ENCODE measurements at places on chromosomes 1 and 21.

DNA sequence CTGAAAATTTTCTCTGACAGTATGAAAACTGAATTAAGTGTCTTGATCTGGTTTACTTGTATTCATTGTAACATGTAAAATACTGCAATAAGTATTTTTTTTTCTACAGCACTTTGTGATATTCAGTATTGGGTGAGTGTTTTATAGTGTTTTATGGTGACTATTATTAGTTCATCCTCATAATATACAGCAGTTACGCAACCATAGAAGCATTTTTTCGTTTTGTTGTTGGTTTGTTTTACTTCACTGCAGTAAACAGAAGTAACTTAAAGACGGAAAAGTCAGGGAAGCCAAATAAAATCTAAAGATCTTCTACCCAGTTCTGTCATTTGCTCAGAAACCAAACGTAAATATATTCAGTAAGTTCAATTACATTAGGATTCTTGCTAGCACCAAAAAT, 250.0 kb downstream of the TPR start:
- no peak for DNase-seq

DNA sequence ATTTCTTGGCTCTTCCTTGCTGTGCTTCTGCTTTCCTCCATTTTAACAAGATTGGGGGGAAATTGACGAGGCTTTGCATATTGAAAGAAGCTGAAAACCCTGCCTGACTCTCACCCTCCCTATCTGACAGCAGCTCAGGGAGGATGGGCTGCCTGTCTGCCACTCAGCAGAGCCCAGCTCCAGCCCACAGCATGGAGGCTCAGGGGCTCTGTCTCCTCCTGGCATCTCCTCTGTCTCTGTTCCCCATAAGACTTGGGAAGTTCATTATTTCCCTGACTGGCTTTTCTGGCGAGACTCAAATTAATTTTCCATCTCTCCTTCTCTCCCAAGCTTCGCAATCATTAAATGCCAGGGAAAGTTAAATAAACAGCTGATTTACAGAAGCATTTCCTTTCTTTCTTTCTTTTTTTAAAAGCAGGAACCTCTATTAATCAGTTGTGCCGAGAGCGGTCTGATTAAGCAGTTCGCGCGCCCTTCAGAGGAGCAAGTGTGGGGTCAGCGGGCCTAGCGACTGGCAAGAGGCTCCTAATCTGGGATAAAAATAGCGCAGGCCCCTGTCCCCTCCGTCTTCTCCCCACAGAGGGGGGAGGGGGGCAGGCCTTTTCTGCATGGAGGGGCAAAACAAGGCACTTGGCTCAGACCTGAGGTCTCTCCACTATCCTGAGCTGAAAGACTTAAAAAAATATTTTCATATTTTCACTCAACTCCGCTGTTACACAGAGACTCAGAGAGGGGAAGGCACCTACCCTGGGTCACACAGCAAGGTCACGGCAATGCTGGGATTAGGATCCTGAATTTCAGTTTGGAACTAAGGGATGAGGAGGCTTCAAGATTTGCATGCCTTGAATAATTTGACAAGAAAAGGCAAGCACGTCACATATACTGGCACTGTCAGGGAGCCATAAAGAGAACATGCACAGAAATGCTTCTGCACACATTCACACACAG, 170.4 kb downstream of the ACTL8 start:
- DNase-seq: no peak

DNA sequence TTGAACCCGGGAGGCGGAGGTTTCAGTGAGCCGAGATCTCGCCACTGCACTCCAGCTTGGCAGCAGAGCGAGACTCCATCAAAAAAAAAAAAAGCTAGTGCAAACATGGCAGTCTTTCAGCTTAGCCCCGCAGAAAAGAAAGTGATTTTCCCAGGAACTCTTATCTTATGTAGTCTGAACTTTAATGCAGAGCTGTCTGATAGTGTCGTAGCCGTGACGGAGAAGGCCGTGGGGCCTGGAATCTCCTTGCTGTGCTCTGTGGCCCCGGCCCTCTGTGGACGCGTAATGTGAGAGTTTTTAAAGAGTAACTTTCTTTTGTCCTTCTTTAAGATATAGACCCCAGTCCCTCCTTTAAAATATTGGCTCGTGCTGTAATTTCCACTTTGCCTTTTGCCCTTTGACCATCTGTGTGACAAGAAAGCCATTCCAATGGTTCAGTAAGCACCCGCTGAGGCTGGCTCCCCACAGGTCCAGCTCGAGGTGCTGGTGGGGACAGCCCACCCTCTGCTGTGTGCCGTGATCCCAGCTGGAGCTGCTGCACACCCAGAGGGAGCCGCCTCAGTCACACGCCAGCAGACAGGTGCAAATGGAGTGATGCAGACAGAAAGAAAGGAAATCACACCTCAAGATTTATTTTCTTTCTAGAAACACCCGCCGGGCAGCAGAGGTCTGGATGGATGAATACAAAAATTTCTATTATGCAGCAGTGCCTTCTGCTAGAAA, 164.0 kb downstream of the PGBD5 start:
- no peak for DNase-seq

- DNase-seq: no peak
Measured at GRCh38 chr21:36065497-36066036, 4.3 kb upstream of the CBR1 start.

GRCh38 chr1:34113887-34114286, 51.1 kb downstream of the CSMD2 start:
- no peak for DNase-seq

DNA sequence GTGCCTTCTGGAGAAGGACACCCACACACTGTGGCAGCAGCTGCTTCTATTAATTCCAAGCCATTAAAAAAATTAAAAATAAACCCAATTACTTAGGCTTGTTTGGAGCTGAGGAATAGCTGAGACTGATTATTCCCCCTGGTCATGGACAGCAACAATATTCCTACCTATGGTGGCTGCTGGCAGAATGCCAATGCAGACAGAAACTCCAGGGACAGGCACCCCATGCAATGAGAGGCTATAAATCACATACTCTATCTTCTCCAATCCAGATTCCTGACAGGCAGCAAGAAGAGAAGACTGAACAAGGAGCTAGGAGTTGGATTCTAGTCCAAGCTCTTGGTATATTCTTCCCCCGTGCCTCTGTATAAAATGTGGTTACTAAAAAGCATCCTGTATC, 275.4 kb upstream of the BEND5 start:
- DNase-seq: peak; percentile 69

DNA sequence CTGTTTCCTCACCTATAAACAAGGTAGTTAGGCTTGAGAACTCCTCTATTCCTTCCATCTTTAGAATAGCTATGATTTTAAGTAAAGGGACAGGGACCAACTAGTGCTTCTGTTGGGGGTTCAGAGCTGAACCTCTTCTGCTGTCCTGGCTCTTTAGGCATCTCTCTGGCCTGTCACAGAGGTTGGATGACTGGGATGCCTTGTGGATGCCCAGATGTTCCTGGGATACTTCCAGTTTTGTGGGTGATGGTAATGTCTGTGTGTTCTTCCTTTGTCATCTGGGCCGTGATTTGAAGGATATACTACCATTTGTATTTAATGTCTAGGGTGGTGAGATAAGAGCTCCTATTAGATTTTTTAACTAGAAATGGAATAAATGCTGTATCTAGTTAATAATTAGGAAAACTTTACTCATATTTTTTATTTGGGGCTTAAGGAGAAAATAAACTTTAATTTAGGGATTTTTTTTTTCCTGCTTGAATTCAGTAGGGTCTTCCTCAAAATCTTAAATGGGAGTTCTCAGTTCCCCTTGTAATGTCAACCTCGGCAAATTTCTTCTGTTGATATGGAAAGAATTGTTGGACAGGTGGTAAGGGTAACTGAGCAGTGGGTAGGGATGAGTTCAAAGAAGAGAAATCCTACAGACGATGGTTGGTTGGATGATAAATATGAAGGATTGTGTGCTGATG, 47.2 kb downstream of the LAMC1 start:
- no peak for DNase-seq

DNA sequence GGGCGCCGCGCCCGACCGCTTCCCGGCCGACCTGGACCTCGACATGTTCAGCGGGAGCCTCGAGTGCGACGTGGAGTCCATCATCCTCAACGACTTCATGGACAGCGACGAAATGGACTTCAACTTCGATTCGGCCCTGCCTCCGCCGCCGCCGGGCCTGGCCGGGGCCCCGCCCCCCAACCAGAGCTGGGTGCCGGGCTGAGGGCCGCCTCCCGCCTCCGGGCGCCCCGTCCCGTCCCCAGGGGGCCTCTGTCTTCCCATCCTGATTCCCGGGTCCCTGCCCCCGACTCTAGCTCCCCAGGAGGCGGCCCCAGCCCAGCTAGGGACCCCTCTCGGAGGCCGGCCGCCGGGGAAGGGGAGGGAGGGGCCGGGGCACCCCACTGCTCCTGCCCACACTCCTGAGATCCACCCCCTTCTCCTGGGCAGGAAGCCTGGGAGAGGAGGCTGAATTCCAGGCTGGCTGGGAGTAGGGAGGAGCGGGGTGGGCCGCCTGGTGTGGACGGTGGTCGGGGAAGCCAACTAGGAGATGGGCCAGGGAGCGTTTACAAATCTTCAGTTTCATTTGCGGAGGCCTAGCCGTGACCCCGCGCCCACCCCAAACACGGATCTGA, 21.4 kb downstream of the FOXO6 start:
- DNase-seq: no peak

DNA sequence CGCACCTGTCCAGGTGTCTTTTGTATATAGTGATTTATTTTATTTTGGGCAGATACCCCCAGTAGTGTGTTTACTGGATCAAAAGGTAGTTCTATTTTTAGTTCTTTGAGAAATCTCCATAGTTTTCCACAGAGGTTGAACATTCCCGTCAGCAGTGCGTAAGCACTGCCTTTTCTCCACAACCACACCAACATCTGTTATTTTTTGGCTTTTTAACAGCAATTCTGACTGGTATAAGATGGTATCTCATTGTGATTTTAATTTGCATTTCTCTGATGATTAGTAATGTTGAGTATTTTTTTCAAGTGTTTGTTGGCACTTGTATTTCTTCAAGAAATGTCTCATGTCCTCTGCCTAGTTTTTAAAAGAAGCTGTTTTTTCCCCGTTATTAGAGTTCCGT, 39.2 kb downstream of the FOXJ3 start:
- no peak for DNase-seq

DNA sequence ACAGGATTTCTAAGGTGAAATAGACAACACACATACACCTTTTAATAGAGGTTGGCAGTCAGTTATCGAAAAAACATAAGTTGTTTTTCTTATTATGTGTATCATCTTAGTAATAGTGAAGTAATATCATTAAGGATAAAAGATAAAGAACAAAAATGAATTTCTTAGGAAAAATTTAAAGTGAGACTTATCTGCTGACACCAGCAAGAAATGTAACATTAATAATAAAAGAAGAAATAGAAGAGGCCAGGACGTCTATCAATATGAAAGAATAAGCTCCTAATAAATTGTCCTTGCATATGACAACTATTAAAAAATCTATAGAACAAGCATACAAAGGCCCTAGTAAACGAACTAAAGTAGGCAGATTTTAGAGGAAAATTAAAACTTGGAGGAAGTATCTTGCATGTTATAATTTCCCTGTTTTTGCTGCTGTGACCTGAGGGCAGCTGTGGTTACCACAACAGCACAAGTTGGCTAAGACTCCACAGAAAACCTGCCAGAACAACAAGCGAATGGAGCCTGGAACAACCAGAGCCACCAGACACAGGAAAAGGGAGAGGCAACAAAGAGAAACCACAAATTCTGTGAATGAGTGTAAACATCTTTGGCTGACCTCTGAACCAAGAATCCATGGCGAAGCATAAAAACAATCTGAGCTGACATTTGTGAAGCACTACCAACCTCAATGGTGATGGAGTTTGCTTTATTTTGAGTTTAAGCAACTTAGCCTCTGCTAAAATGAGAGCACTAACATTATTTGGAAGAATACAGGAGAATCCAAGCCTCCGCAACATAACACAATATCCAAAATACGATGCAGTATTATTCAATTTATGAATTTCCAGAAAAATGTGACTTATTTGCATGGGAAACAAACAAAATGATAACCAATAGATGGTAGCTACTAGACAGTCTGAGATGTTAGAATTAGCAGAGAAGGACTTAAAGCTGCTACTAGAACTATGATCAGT, 207.5 kb downstream of the KCNT2 start:
- DNase-seq: no peak

GRCh38 chr1:228838717-228839500, 103.6 kb downstream of the RHOU start:
- DNase-seq: peak; percentile 30

DNA sequence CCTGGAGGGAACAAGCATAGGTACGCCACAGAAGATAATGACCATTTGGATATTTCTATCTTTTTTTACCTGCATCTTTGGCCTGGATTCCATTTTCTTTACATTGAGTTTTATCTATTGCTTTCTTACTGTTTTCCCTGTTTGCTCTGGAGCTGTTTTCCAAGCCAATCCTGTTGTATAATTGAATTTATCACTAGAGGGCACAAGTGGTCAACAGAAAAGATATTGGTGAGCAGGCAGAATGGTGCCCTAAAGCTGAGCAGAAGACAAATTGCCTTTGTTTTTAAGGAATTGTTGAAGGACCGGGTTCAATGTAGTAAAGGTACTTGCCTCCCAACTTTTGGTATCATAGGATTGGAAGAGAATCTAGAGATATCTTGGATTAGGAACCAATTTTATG, 152.8 kb downstream of the PPP1R12B start:
- peak; percentile 10 for DNase-seq

- no peak for DNase-seq
Measured at GRCh38 chr1:86687595-86687994, 16.8 kb upstream of the SH3GLB1 start.

DNA sequence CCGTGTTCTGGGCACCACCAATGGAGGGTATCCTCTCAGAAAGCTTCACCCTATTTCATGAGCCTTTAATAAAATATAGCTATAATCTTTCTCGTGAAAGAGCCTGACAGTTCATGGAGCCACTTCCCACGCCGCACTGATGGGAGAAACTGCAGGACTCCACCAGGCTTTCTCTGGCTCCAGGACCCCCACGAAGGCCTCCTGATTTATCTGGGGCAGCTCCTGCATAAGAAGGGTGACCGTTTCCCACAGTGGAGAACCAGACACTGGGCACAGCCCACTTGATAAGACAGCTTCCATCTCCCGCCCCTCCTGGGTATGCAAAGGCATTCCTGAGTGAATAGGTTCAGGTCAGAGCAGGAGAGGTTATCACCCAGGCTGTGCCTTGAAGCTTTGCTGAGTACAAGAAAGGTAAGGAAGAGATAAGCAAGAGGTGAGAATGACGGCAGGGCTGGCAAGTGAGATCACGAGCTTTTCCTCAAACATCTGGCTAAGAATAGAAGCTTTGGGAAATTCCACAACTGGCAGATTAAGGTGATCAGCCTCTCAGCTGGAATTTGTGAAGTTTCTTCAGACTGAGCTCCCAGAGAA, 499.8 kb downstream of the KIF26B start:
- DNase-seq: no peak

GRCh38 chr1:83626603-83627002, 372.3 kb downstream of the TTLL7 start:
- DNase-seq: peak; percentile 78

- no peak for DNase-seq
Measured at GRCh38 chr1:119653839-119654170, 5.7 kb upstream of the ZNF697 start.

Measured in NCI-H146 (cell line).